Activated T-cell treated with anti-CD3 and anti-CD28 coated beads, Interleukin-2, amount 50 U/mL, for 48 hours (primary cell): ENCODE measurements at places on chromosomes 7 and 10.

- DNase-seq = no peak
Observed at GRCh38 chr10:73909540-73910115, 1.3 kb upstream of the PLAU start.

DNA sequence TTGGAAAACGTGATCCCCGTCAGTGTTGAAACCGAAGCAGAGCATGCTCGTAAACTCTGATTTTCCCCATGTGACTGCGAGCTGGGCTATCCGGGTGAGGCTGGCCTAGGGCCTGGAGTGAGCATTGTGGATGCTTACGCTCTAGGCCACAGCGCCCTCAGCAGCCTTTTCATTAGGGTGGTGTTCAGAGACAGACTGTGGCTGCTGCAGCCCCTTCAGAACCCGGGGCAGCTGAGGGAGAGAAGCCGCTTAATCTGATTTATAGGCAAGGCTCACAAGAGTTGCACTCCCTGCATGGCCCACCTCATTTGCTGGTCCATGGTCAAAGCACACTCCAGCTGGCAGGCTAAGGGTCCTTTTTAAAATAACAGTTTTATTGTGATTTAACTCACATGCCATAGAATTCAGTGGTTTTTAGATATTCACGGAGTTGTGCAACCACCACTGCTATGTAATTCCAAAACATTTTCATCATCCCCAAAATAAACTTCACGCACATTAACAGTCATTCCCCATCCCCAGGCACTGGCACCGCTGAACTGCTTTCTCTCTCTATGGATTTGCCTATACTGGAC is 72.5 kb downstream of the SYPL1 start:
- DNase-seq = no peak

- DNase-seq = peak; percentile 23
Observed at GRCh38 chr7:142974626-142975025, 12.5 kb upstream of the KEL start.

DNA sequence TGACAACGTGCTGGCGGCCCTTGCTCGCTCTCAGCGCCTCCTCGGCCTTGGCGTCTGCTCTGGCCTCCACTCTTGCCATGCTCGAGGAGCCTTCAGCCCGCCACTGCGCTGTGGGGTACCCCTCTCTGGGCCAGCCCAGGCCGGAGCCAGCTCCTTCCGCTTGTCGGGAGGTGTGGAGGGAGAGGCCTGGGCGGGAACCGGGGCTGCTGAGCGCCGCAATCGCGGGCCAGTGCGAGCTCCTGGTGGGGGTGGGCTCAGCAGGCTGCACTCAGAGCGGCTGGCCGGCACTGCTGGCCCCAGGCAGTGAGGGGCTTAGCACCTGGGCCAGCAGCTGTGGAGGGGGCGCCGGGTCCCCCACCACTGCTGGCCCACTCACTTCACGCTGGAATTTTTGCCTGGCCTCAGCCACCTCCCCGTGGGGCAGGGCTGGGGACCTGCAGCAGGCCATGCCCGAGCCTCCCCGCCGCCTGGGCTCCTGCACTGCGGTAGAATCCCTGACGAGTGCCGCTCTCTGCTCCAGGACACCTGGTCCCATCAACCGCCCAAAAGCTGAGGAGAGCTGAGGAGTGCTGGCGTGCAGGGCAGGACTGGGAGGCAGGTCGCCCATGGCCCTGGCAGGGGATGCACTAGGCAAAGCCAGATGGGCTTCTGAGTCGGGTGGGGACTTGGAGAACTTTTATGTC is 372.2 kb upstream of the NRG3 start:
- no peak for DNase-seq

DNA sequence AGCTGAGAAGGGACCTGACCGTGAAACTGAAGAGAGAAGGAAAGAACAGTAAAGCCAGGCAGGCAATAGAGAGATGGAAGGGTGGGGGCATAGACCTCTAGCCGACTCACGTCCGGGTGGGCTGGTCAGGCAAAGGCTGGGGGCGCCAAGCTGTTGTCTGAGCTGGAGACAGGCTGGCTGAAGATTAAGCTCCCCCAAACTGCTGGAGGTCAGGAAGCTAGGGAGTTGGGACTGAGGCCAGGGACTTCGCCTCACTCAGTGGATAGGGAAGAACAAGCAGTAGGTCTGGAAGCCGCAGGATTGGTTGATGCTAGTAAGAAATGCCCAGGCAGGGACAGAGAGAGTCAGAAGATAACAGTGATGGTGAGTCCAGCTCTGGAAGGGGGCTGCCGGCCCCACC is 5.3 kb downstream of the PITX3 start:
- no peak for DNase-seq
